ENCODE measurements at places on chromosomes 3 and 15.

- no peak for DNase-seq
Observed at GRCh38 chr3:113193719-113194118, 17.6 kb upstream of the BOC start.

GRCh38 chr3:49497606-49498005 lies 27.5 kb downstream of the DAG1 start:
- no peak for DNase-seq

GRCh38 chr3:169764312-169764881 lies 463 bp downstream of the TERC start:
- peak; percentile 26 for DNase-seq

DNA sequence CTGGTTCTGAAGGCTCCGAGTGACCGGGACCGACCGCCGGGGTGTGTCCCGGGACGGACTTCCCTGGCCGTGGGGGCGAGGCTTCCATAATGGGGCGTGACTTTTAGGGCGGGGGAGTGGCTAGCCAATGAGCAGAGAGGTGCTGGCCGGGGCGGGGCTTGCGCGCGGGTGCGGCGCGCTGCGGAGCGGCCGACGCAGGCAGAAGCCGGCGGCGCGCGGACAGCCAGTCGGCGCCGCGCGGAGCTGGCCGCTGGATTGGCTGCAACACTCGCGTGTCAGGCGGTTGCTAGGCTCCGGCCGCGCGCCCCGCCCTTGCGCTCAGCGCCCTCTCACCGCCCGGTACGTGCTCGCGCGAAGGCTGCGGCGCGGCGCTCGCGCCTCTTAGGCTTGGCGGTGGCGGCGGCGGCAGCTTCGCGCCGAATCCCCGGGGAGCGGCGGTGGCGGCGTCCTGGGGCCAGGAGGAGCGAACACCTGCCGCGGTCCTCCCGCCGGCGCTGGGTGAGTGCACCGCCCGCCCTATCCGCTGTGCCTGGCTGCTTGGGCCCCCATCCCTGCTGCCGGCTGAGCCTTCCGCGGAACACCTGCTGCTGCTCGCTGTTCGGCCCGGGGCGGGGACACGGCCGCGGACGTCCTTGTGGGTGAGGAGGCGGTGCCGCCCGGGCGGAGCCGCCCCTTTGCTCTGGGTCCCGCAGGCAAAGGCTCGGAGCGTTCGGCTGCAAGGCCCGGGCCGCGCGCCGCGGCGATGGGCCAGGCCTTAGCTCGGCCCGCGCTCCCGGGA lies at the start of gene DAG1:
Gene DAG1 (plus strand): TSS at position 332 of the 778 bp plus-strand sequence. CDS start 40,268 bp downstream, outside the sequence.
- peak; percentile 93 for DNase-seq

DNA sequence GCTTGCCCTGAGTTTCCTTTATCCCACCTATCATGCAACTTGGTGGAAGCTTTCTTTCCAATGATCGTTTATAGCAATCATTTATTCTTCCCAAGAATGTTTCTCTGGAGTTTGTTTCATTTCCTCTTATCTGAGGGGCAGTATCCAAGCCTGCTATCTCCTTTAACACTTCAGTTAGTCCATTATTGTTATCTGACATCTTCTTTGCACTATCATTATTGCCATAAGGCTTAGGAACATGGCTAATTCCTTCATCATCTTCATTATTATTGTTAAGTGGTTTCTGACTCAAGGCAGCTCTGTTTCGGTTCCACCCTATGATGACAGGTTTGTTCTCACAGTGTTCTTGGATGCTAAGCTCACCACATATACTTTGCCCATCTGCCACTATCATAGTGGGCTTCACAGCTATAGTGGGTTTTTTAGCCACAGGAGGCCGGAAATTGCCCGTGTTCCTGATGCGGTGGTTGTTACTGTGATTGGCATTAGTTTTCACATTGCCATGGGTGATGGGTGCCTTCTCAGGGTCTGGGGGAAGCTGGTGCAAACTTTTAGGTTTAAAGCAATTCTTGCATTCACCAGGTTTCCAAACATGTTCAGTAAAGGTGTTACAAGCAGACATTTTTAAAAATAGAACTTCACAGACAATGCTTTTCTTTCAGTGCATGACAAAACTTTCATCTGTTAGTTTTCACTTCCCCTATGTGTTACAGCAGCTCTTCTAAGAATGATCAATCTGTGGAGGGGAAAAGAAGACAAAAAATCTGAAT lies 110.6 kb upstream of the TSPAN3 start:
- no peak for DNase-seq

GRCh38 chr3:47225310-47225906 lies 57.2 kb downstream of the KIF9 start:
- no peak for DNase-seq

DNA sequence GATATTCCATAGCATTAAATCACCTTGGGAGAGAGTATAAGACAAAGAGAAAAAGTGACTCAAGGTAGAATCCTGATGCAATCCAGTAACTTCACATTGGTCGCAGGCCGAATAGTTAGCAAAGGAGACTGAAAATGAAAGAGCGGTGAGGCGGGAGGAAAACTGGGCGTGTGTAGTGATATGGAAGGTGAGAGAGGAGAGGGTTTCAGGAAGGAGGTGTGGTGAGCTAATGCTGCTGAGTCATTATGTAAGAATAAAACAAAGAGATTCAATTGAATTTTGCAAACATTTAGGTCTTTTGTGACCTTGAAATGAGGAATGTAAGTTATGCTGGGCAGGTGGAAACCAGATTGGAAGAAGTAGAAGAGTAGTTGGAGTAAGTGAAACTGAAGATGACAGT lies 235.3 kb downstream of the C3orf38 start:
- no peak for DNase-seq

DNA sequence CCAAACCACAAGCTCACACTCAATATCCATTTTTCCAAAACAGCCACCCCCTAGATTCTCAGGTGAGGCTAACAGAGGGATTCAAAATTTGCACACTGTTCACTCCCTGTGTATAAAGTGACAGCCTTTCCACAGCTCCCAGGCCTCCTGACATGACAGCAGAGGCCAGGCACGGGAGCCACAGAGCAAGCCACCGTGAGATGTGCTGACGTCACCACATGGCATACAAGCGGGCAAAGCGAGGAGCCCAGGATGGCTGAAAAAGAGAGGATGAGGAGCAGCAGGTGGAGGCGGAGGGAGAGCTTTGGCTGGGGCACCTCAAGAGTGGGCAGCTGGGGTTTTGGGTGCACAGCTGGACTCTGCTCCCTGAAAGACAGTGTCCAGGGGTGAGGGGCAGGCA lies 27.1 kb downstream of the EHD4 start:
- DNase-seq, result no peak

DNA sequence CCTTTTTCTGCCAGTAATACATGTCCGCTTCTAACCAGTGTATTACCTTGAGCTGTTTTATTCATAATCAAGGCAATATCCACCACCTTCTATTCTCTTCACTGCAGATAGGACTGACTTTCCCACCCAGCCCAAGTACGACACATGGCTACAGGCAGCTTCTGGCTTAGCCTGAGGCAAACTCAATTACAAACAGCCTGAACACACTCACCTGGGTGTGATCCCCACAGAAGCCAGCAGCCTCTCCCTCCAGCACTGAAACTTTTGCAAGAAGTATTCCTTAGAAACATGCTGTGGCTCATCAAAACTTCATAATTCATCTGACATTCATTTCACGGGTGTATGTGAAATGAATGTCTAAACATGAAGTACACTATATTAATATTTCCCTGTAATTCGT lies 13.5 kb upstream of the KCNMB3 start:
- no peak for DNase-seq

DNA sequence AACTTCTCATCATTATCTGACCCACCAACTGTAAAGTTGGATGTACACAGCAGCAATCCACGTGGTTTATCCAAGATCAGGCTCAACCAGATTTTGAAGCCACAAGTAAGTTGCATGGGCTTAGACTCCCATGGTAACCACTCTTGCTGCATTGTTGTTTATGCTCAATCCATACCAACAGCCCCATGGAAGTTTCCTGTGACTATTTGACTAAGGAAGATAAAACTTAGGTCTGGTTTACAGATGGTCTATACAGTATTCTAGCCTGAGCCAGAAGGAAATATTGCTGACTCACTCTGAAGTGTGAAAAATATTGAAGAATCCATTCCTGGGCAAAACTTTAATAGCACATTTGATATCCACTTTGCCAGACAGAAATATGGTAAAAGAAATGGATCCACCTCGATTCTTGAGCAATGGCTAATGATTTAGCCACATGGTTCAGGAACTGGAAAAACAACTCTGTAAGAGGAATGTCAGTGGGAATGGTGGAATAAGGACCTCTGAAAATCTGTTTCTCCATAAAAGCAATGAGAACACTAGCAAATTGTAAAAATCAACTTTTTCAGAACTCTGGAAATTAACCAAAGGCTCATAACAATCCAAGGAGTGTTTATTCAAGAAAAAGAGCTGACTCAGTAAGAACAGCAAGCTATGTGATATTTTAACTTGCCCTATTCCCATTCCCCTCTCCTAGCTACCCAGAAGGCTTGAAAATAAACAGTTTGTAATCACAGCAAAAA lies 162.9 kb upstream of the STT3B start:
- no peak for DNase-seq

DNA sequence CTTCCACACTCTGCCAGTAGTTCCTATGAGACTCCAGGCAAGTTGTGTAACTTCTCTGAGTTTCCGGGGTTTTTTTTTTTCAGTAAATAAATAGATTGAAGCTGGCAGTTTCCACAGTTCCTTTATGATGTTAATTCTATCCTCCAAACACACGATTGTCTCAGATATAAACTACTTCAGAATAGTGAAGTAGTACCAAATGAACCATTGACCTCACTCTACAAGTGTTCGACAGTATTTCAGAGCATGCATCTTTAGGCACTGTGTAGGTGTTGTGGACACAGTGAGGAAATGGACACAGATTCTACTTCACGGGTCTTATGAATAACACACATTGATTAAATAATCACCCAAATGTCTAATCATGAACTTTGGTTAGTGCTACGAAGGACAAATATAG lies 136.1 kb upstream of the IGSF10 start:
- DNase-seq, result no peak

- no peak for DNase-seq
Observed at GRCh38 chr3:177827511-177828207, 630.4 kb upstream of the TBL1XR1 start.
